ENCODE measurements at places on chromosomes 3 and 15.
A peak's percentile ranks its signal among the peaks of the same experiment; 100 is the strongest.

DNA sequence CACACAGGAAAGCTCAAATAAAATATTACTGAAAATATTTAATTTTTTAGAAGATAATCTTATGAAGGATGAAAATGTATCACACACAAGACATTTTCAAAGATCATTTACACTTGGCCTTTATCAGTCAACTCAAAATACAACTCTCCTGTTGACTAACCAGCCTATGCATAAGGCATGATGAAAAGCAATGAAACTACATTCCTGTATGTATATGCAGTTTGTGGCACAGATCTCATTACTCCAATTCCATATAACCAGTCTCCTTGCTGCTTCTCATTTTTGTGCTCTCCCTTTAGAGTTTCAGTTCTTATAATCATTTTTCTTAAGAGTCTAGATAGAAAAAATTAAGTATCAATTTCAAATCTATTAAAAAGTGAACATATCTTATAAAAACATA, 25.8 kb downstream of the AQR start:
- DNase-seq = no peak

DNA sequence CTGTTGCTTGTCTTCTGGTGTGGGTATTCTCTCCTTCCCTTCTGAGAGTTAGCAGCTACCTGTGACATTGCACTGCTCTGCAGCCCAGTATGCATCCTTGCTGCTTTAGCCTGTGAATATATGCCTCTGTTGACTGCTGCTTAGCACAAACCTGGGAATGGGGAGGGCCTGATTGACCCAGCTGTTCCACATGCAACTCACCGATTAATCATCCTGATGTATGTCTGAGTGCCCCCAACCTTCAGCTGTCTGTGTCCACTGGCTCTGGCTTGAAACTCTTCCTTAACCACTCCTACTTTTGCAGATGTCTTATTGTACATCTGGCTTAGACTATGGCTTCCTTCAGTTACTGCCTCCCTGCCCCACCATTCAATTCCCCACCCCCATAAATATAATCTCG, 119.1 kb downstream of the RASA2 start:
- no peak for DNase-seq

GRCh38 chr3:194259982-194260766, 91.0 kb downstream of the CPN2 start:
- DNase-seq = no peak

DNA sequence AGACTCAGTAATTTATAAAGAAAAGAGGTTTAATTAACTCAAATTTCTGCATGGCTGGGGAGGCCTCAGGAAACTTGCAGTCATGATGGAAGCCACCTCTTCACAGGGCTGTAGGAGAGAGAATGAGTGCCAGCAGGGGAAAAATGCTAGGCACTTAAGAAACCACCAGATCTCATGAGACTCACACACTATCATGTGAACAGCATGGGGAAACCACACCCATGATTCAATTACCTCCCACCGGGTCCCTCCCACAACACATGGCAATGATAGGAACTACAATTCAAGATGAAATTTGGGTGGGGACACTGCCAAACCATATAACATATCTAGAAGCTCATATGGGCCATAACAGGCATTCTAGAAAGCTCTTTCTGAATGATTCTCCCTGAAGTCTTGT, 190.3 kb downstream of the WNT5A start:
- no peak for DNase-seq

DNA sequence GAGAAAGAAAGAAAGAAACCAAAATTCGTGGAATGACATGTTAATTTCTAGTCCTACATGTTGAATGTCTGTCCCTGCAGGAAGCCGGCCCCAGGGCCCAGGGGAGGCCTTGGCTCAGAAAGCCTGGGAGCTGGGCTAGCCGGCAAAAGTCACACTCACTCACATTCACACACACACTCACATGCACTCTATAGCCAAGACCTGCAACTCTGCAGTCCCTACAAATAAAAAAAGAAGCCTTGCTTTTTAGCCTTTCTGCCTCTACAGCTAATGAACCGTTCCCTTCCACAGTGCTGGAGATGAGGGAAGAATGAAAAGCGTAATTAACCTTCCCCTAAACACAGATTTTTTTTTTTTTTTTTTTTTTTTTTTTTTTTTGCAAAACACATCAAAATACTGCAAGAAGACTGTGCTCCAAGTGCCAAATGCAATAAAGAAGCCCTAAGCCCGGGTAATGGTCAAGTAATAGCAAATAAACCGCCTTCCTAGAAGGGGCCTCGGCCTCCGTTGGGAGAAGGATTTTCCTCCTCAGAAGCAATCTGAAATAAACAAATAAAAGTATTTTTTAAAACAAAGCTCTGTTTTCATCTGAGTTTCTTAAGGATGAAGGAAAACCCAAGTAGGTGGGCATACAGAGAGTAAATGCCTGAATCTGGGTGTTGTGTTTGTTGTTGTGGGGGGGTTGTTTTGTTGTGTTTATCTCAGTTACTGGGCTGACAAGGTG, 4.3 kb downstream of the MECOM start:
- DNase-seq = no peak

- DNase-seq = no peak
Observed at GRCh38 chr3:116776880-116777785, 67.6 kb downstream of the TUSC7 start.

DNA sequence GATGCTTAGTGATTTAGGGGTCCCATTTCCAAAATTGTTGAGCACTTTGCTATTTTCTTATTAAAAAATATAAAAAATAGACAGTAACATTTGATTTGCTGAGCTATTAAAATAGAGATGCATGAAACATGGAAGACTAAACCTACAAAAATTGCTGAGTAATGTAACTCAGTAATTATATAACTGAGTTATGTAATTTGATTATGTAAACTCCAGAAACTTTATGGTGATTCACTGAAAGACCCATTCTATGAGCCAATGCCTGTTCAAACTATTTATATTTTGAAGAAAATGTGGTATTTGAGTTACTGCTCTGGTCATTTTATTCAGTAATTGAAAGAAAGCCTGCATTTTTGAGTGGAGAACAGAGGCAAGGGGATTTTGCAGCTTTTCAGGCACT, 1221.5 kb upstream of the ALCAM start:
- DNase-seq = no peak

DNA sequence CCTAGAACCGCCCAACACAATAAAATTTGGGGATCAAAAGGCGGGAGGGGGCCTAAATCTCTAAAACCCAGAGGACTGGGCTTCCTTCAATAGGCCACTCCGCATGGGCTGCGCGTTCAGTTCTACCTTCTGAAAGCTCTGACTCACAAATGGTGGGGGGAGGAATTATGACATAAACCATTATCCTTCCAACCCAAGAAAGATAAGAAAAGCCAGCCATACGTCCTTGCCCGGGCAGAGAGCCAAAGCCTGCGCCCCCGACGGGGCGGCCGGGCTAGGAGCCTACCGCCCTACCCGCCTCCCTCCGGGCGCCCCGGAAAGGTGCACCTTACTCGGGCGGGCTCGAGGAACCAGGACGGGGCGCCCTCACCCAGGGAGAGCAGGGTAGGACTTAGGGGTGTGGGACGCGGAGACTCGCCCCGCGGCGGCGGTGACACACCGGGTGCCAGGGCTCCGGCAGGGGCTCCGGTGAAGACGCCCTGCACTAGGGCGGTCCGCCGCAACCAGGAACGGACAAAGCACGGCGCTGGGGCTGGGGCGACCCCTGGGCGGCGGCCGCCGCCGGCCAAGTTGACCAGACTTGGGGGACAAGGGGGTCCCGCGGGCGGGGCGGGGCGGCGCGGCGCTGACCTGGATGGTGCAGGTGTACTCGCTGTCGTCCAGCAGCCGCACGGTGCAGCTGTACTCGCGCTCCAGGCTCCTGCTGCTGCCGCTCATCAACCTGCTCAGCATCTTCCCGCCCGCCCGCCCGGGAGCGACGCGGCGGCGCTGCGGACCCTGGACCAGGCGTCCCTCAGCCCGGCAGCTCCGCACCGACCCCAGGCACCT, 534 bp downstream of the FRMD5 start:
- peak; percentile 26 for DNase-seq

- no peak for DNase-seq
Observed at GRCh38 chr15:64222573-64223366, 59.9 kb upstream of the PPIB start.
